ENCODE measurements at places on chromosomes 5 and 9.

GRCh38 chr5:117379521-117379920 lies 804.9 kb upstream of the SEMA6A start:
- no peak for DNase-seq

DNA sequence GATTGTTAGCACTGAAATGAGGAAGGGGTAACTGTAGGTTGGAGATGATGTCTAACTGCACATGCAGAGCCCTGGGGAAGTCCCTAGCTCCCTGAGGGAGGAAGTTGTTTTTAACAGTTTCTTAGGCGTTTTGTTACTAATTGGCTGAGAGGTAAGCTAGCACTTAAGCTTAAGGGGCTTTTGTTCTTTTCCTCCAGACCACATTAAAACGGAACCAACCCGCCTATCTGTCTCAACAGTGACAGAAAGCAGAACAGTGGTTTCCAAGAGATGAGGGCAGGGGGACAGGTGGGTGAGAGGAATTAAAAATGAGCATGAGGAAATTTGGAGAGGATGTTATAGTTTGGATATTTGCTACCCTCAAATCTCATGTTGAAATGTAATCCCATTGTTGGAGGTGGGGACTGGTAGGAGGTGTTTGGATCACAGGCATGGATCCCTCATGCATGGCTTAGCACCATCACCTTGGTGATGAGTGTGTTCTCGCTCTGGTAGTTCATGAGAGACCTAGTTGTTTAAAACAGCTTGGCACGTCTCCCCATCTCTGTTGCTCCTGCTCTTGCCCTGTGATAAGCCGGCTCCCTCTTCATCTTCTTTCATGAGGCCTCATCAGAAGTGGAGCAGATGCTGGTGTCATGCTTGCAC lies 38.9 kb downstream of the LYRM7 start:
- DNase-seq = peak; percentile 27

DNA sequence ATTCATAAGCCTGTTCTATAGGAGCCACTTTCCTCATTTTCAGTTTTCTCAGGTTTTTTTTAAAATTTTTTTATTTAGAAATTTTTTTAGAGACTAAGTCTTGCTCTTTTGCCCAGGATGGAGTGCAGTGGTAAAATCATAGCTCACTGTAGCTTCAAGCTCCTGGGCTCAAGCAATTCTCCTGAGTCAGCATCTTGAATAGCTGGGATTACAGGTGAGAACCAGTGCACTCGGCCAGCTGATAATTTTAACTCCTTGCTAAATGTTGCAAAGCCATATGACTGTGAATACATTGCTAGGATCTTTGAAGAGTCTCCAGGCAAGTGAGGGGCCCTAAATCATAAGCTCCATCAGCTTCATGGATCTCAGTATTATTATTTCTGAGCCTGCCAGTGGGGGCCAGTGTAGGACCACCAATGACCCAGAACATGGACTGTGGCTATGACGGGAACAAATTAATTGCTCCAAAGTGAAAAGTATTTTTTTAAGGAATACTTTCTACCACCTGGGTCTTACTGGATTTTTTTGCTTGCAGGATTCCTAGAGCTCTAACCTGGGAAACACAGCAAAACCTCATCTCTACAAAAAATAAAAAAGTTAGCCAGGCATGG lies 5.7 kb upstream of the GAPVD1 start:
- DNase-seq = no peak

GRCh38 chr5:132828846-132829494 lies 1.5 kb downstream of the SHROOM1 start:
- no peak for DNase-seq

GRCh38 chr5:135488727-135489465 lies 36.7 kb upstream of the TIFAB start:
- no peak for DNase-seq

DNA sequence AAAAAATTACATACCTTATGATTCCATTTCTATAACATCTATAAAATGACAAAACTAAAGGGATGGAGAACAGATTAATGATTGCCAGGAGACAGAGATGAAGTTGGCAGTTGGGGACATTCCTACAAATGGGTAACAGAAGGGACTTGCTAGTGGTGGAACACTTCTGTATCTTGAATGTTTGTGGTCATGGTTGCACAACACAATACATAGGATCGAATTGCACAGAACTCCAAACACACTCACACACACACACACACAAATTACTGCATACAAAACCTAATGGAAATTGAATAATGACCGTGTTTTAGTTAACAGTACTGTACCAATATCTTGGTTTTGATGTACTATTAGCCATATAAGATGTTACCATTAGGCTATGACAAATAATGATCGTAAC lies 330.7 kb upstream of the POU5F2 start:
- DNase-seq = no peak

- no peak for DNase-seq
Observed at GRCh38 chr5:80492741-80493140, 4.8 kb downstream of the FAM151B start.
